Stimulated activated naive CD8-positive, alpha-beta T cell treated with anti-CD3 and anti-CD28 coated beads, Interleukin-15, Interleukin-2, amounts not matched to agents 100 U/mL and 50 U/mL, for 24 hours (primary cell): ENCODE measurements at places on chromosomes 1 and 21.

DNA sequence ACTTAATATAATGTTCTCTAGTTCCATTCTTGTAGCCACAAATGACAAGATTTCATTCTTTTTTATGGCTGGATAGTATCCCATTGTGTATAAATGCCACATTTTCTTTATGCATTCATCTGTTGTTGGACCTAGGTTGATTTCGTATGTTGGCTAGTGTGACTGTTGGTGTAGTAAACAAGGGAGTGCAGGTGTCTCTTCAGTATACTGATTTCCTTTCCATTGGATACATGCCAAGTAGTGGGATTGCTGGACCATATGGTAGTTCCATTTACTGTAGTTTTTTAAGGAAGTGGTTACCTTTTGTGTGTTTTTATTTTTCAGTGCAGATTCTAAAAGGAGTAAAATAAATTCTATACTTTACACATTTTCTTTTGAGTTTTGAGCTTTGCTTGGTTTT, 5.7 kb downstream of the PARK7 start:
- no peak for DNase-seq

- peak; percentile 18 for DNase-seq
These were observed 431 bp downstream of the RAB42 start for GRCh38 chr1:28592321-28593071.

DNA sequence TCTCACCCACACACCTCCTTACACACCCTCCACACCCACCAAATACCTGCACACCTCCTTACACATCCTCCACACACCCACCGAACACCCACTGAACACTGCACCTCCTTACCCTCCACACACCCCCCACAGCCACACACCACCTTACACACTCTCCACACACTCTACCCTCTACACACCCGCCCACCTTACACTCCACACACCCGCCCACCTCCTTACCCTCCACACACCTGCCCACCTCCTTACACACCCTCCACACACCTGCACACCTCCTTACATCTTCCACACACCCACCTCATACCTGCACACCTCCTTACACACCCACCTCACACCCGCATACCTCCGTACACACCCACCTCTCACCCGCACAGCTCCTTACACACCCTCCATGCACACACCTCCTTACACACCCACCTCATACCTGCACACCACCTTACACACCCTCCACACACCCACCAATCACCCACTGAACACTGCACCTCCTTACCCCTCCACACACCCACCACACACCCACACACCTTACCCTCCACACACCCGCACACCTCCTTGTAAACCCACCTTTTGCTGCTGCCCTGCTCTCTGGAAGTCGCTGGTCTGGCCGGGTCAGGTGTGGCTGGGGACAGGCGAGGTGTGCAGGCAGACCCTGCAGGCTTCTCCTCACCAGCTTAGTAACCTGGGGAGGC, 38.5 kb downstream of the COQ8A start:
- DNase-seq = no peak

DNA sequence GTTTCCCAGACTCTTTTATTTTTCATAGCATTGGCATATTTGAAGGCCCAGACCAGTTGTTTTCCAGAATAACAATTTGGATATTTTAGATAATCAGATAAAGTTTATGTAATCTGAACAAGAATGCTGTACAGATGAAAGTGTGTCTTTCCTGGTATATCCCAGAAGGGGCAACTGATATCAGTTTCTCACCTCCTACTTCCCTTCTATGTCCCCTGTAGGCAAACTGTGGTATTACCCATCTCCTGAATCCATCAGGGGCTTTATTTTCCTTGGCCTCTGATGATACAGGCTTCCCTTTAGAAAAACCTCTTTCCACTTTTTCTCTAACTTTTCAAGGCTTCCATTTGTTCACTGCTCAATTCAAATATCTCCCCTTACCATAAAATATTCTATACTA, 87.5 kb upstream of the RGS1 start:
- no peak for DNase-seq

DNA sequence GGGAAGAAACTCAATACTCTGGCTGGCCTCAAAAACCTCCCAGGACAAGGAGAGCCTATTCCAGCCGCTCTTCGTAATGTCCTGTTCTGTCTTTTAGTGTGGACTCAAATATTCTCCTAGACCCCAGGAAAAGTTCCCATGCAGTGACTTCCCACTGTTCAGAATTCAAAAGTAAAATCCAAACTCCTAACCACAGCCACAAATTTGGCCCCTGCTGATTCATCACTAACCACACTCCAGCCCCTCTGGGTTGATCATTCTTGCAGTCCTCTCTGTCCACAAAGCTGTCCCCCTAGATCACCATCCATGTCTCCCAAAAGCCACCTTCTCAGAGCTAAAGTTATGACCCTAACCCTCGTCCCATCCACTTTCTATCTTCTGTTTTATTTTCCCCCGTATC, 5.1 kb downstream of the CTNNBIP1 start:
- DNase-seq = no peak

- DNase-seq = no peak
These were observed 29.0 kb upstream of the RHOU start for GRCh38 chr1:228706305-228706704.

DNA sequence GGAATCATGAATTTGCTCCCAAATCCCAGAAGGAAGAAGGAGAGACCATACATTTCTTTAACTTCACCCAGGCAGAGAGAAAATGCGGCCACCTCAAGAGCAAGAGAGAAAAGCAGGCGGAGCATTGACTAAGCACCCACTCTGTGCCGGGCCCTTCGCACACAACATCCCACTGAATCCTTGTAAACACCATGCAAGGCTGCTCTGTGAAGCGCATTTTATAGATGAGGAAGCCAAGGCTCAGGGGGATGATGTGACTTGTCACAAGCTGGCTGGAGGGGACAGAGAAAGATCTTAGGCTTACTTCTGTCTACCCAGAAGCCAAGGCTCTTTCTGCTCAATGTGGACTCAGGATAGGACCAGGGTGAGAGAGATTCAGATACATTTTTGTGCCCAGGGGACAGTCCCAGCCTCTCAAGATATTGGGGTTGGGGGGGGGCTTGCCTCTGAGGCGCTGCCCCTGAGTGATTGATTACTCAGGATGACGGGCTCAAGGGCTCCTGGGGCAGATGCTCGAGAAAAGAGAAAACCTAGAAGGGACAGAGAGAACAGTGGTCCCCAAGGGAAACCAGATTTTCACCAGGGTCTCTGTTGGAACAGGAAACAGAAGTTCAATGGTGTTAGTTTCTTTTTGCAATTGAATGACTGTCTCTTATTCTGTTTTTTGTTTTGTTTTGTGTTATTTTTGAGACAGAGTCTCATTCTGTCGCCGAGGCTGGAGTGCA, 19.5 kb downstream of the PADI2 start:
- DNase-seq = no peak

DNA sequence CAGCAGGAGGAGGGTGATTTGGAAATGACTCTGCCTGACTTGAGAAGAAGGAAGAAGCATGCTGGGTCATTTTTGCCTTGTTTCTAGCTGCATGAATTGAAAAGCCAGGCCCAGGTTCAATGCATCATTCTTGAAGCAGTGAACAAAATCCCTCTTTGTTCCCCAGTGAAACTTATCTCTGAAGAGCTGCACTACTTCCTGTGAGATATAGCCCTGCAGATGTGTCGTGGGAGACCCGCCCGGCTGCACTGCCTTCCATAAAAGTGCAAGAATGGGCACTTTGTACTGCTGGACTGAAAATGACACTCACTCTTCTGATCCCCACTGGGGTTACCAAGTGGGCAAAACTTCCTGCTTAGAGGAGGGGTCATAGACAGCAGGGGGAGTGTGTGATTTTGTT, 249.2 kb upstream of the NFIA start:
- no peak for DNase-seq

GRCh38 chr1:31095298-31095981, 29.9 kb upstream of the PUM1 start:
- DNase-seq = no peak

DNA sequence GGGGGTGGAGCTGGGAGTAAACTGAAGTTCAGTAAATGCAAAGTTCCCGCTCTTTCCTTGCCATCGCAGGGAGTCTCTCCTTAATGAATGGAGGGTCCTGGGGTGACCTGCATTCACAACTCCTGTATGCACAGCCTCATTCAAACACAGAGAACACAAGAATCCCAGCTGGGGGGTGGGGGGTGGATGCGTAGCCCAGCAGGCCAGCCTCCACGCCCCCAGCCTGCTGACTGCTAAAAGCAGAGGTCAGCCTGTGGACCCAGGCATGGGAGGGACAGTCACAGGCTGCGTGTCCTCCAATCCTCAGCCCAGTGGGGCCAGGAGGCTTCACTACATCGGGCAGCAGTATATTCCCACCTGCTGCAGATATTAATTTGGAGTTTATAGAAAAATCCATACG, 263.1 kb downstream of the GRIK3 start:
- DNase-seq = no peak

DNA sequence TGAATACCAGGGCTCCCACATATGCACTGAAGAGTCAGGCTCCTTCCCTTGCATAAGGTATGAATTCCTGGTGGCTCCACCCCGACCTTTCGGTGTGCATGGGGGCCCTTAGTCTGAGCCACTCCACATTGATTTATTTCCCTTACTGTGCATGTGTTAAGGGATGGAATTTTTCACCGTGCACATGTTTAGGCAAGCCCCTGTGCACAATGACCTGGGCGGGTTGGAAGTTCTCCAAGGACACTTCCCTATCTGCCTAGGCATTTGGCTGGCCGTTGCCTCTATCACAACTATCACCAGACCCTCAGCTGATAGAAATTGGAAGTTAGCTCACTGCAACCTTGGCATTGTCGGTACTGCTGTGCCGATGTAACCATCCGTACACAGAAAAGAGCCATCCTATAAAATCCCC, 9.7 kb downstream of the S100A6 start:
- DNase-seq = no peak

GRCh38 chr1:101175886-101176285, 60.9 kb upstream of the S1PR1 start:
- no peak for DNase-seq

DNA sequence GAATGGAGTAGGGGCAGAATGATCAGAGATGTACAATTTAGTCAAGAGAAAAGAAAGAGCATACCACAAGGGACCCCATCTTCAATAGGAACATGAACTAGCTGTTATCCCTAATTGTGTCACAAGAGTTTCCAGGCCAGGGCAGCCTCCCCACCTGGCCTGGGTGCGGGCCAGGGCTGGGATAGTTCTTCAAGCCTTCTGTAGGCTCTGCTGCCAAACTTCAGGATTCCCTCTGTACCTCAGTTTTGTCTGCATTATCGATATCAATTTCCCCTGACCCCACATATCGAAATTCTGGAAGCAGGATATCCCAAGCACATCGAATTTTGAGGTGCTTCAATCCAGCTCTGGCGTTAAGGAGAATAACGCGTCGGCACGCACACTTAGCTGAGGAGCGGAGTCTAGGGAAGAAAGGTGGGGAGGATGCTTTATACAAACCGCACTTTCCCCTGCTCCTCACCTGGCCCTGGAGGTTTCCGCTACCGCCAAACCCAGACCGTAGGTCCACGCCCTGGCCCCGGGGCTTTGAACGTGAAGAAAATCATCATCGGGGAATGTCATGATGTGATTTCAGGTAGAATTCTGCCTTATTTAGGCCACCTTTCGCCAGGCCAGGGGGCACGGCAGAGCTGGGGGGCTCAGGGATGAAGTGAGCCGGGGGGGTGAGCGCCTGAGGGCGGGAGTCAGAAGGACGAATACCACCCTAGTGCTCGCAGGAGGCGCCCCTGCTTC, 7.4 kb downstream of the HLX start:
- DNase-seq = no peak

DNA sequence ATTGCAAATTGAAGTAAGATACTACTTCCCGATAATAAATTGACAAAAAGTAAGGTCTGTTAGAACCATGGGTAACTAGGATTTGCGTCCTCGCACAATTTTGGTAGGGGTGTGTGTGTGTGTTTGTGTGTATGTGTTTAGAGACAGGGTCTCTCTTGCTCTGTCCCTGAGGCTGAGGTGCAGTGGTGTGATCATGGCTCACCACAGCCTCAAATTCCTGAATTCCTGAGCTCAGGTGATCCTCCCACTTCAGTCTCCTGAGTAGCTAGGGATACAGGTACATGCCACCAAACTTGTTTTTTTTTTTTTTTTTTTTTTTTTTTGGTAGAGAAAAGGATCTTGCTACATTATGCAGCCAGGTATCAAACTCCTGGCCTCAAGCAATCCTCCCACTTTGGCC, 209.2 kb upstream of the ESRRG start:
- no peak for DNase-seq

DNA sequence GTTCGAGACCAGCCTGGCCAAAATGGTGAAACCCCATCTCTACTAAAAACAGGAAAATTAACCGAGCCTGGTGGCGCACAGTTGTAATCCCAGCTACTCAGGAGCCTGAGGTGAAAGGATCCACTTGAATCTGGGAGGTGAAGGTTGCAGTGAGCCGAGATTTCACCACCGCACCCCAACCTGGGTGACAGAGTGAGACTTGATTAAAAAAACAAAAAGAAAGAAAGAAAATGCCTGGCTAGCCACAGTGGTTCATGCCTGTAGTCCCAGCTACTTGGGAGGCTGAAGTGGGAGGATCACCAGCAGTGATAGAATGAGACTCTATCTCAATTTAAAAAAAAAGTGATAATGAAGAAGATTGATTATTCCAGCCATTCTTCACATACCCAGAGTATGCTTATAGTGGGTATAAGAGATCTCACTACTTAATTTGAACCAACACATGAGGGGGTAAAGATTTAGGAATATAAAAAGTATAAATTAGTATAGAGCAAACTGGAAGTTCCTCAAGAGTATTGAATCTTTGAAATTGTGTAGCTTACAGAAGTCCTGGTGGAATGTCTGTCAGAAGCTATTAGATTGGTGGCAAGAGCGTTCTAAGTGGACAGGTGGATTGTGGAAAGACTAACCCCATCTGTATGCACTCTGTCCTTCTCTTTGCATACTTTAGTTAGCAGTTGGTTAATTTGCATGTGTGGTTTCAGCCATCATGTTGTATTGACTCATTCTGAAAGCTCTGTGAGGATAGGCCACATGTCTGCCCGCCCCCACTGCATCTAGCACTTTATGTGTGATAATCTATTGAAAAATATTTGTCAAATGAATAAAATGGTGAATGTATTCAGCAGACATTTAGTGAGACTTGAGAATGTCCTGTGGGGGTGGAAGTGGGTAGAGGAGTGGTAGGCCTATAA, 25.0 kb downstream of the RLF start:
- peak; percentile 62 for DNase-seq

DNA sequence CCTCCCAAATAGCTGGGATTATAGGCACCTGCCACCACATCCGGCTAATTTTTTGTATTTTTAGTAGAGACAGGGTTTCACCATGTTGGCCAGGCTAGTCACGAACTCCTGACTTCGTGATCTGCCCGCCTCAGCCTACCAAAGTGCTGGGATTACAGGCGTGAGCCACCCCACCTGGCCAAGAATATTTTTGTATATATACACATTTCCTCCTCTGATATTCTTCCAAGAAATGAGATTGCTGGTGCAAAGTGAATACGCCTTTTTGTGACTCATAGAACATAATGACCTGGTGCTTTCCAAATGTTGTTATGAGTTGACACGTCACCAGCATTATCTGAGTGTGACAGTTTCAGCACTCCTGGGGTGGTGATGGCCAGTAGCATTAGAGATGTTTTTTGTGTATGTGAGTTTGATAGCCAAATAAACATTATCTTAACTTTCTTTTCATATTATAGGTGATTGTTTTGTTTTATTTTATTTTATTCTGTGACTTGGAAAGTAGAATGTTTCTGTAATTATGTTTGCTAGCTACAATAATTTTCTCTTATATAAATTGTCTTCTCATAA, 54.9 kb downstream of the KCNK1 start:
- DNase-seq = no peak

GRCh38 chr1:217457016-217457415, 173.9 kb downstream of the GPATCH2 start:
- DNase-seq = no peak
